ENCODE measurements at places on chromosomes 7 and 10.

- no peak for DNase-seq
These were observed 9.5 kb downstream of the PLXDC2 start for GRCh38 chr10:19825700-19826099.

DNA sequence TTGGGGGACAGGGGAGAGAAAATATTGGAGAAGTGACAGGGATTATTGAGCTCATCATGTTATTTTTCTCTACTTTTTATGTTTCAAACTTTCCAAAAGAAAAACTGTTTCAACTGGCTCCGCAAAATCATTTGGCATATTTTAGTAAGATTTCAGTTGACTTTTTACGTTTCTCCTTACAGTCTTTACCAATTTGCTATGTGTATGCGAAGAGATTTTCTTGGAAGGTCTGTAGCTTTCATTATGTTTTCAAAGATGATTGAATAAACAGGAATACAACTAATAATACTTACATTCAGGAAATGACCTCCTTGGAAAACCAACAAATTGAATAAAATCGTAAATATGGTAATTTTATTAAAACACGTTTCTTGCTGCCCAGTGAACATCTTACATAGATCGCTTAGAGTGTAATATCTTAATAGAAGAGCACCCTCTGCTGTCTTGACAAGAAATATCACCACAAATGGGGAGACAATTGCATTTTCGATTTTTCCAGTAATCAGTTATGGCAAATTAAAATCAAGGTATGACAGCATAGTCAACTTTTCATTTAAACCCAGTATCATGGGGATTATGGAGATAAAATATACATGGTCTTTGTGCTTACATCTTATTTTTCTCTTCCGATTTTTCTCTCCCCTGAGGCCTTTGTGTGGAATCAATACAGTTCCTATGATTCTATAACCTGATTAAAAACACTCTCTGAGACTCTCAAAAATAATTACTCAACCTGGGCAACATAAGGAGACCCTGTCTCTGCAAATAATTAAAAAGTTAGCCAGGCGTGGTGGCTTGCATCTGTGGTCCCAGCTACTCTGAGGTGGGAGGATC, 43.1 kb downstream of the MBL2 start:
- DNase-seq: no peak

DNA sequence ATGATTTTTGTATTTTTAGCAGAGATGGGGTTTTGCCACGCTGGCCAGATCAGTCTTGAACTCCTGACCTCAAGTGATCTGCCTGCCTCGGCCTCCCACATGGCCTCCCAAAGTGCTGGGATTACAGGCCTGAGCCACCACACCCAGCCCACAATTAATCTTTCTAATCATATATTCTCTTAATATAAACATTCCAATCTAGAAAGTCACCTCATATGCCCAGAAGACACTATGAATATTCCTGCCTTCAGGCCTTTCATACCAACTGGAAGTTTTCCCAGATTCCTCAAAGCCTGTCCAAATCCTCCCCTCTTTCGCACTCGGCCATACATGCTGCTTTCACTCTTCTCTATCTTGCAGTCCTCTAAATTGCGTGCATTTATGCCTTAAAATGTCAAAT, 32.6 kb downstream of the PDZD8 start:
- no peak for DNase-seq

DNA sequence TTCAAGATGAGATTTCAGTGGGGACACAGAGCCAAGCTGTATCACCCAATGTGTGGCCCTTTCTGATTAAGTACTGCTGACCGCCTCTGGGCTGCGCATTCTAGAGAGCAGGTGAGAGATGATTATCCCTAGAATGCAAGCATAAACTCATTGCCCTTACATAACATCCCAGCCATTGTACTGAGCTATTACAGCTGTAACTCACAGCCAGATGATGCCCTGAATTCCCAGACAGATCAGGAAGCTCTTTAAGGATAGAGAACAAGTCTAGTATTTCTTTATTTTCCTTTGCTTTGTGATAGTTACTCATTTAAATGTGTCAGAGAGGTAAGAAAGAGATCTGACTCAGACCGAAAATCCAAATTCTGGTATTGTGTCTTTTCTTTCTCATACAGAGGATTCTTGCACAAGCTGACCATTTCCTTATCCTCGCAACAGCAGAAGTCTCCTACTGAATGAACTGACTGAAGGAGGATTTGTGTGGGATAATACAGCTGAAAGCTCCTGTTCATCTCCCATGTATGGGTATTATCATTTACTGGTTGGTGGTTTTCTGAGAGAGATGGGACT, 58.4 kb downstream of the ZNF22 start:
- no peak for DNase-seq

DNA sequence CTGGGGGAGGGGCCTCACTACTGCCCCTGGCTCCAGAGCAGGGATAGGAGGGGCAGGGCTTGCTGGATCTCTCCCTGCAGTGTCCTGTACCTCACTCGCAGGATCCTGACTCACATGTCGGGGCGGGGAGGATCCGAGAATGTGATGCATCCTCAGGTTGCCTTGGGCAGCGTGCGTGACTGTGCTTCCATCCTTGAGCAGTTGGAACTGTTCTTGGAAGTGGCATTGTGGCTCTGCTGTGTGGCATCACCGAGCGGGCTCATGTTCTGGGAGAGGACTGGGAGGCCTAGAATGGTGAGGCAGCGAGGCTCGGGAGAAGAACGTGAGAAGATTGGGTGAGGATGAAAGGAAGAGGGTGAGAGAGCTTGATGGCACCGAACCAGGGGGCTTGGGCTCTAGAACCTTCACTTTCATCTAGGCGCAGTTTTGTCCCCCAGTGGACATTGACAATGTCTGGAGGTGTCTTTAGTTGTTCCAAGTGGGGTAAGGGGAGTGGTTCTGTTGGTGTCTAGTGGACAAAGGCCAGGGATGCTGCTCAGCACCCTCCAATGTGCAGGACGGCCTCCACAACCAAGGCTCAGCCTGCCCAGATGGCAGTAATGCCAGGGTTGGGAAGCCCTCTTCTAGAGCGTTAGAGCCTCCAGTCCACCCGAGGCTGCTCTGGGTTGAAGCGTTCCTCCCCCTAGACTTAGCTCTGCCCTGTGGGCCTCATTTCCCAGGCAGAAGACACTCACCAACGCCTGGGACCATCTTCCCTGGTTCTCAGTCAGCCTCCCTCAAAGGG, 8.4 kb downstream of the RARRES2 start:
- DNase-seq: no peak

DNA sequence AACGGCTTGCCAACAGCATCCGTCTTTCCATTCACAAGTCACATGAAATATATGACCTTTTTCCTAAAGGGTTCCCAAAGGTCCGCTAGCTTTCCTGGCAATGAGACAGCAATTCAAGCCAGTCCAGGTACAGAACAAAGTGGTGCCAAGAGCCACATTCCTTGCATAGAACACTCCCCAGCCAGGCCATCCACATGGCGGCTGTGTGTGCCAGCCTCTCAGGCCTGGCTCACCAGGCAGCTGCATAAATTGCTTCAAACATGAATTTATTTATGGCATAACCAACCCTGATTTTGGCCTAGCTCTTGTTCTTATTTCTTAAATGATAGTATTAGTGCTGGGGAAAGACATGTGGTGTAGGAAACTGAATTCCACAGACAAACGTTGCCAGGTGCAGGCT, 63.7 kb upstream of the CREB5 start:
- no peak for DNase-seq

- no peak for DNase-seq
These were observed 3.7 kb downstream of the AGR2 start for GRCh38 chr7:16801111-16801542.

DNA sequence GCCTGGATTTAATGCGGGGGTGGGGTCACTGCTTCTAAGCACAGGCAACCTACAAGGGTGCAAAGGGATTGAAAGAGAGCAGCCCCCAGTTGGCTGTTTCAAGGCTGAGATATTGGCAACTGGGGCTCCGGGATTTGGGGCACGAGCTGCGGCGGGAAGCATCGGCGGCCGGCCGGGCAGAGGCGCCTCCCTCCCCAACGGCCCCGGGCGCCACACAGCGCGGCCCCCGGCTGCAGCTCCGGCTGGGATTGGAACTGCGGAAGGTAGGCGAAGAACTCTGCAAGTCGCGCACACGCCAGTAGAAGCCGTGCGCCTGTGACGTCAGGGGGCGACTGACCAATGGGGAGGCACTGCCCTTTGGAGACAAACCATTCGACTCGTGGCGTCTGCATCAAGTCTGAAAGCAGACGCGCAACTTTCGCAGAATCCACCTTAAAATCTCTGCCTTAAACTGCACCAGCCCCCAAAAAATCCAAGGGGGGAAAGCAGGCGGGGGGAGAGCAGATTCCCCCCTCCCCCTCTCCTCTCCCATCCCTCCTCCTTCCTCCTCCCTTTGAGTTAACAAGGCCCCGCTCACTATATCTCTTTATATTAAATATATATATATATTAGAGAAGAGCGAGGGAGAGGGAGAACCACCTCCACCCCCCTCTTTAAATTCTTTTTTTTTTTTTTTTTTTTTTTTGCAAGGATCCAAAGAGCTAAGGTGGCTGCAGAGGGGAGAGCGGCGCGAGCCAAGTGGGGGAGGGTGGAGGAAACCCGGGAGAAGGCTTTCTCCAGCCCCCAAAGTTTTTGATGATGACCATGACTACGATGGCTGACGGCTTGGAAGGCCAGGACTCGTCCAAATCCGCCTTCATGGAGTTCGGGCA, at the start of gene DLX6:
DLX6 (plus strand) TSS at position 371 of the 872 bp plus-strand sequence; CDS start at position 796, 425 bp downstream.
- DNase-seq: no peak
